B cell (primary cell): ENCODE measurements at places on chromosomes 3 and 15. TPM values are rescaled to one million over a fixed set of nuclear protein-coding genes. Genes with fewer than 3 reads are reported as not detected.

DNA sequence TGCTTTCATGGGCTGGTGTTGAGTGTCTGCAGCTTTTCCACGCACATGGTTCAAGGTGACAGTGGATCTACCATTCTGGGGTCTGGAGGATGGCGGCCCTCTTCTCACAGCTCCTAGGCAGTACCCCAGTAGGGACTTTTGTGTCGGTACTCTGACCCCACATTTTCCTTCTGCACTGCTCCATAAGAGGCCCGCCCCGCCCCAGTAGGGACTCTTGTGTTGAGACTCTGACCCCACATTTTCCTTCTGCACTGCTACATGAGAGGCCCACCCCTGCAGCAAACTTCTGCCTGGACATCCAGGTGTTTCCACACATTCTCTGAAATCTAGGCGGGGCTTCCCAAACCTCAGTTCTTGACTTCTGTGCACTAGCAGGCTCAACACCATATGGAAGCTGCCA is 383.4 kb upstream of the MEIS2 start:
- DNase-seq = no peak

DNA sequence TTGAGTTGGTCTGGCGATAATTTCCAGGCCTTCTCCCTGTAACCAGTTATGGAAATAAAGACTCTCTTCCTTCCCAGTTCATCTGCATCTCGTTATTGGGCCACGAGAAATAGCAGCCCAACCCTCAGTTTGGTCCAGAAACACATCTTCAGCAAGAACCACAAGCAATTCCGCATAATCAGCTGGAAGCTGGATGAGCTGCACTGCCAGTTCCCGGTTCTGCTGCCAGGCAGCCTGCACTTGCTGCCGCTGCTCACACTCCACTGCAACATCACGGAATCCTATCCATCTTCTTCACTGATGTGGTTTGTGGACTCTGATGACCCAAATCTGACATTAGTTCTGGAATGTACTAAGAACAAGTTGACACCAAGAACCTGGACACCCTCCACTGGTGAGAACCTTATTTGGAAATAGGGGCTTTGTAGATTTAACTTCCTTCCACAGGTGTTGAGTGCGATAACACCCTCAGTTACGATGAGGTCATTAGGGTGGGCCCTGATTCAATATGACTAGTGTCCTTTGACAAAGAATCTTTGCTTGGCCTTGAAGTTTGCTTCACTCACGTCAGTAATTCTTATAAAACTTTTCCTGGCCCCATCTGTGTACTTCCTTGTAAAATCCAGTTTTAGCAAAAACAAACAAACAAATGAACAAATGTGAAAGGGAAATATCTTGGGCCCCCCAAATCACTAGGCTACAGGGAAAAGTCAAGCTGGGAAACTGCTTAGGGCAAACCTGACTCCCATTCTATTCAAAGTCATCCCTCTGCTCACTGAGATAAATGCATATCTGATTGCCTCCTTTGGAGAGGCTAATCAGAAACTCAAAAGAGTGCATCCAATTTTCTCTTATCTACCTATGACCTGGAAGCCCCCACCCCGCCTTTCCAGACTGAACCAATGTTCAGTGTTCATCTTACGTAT is 221.9 kb upstream of the PROK2 start:
- DNase-seq = no peak

- no peak for DNase-seq
Observed at GRCh38 chr3:110318108-110318507, 753.5 kb upstream of the NECTIN3 start.

DNA sequence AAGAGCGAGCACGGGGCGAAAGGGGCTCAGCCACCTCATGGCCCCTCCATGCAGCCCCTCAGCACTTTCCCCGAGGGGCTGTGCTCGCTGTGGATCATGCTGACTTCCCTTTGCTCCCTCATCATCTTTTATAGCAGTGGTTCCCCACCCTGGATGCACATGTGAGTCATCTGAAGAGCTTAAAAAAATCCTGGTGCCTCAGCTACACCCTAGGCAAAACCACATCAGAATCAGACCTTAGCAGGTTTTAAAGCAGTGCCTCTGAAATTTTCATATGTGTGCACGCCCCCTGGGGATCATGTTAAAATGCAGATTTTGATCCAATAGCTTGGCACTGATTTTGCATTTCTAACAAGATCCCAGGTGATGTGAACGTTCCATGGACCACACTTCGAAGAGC is 50.9 kb downstream of the FEM1B start:
- no peak for DNase-seq

DNA sequence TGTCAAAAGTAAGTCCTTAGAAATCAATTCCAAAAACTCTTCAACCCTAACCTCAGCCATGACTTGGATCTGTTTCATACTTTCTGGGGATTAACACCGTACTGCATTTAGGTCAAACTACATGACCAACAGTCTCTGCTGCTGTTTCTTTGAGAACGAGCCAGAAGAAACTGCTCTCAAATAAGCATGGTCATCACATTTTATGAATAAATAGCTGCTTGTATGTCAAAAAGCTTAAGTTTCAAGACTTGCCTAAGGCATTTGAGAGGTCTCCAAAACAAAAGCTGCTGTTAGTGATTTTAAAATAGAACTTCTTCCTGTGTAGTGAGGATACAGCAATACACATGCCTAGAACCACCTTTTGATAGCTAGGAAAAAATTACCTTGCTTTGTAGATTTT is 166.3 kb upstream of the CHRM5 start:
- DNase-seq = no peak

- DNase-seq = no peak
Observed at GRCh38 chr3:151214459-151214858, 11.4 kb upstream of the GPR171 start.

DNA sequence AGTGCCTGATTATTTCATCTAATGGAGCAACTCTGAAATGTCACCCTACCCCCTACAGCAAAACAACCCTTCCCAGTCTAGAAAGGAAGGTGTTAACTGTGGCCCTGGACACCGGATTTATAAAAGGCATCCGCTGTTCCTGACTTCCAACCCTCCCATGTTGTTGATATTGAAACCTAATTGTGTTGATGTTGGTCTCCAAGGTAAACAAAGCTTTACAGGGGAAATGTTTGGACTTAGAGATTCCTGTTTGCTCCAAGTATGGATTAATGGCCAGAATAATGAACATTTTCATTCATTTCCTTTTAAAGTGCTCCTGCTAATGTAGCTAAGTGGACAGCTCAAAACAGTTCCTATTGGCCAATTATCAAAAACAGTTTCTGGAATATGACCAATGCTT is 19.4 kb upstream of the LMCD1 start:
- DNase-seq = no peak

- no peak for DNase-seq
Observed at GRCh38 chr15:97680606-97681220, 279.8 kb upstream of the ARRDC4 start.

DNA sequence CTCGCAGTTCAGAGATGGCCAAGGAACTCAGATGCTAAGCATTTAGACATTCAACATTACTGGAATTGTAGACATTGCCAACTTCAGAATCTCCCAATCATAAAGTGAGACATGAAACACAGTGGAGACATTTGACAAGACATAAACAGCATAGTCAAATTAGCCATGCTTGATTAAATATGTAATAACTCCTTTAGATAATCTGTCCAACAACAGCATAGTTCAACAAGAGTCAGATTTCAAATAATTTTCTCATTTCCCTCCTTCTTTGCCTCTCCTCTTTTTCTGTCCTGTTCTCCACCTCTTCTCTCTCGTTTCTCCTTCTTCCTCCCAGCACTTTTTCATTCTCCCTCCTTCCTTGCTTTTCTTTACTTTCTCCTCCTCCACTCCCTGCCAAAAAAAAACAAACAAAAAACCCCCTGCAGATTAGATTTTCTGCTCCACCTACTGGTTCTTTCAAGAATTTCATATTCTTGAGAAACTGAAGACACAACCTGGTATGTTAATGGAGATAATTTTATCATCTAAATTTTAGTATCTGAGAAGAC is 20.2 kb downstream of the CPOX start:
- peak; percentile 37 for DNase-seq

DNA sequence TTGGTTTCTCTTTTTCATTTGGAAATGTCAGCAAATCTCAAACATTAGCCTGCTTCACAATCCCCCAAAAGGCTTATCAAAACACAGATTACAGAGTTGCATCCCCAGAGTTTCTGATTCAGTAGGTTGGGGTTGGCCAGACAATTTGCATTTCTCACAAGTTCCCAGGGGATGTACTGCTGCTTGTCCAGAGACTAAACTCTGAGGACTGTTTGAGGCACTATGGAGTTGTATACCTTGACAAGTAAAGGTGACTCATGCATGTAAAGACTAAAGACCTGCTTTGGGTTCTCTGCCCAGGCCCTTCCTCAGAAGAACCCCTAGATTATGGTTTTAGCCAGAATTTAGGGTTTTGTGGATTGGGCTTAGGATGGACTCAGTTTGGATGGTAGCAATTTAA is 151.1 kb upstream of the ARHGEF26 start:
- DNase-seq = no peak

DNA sequence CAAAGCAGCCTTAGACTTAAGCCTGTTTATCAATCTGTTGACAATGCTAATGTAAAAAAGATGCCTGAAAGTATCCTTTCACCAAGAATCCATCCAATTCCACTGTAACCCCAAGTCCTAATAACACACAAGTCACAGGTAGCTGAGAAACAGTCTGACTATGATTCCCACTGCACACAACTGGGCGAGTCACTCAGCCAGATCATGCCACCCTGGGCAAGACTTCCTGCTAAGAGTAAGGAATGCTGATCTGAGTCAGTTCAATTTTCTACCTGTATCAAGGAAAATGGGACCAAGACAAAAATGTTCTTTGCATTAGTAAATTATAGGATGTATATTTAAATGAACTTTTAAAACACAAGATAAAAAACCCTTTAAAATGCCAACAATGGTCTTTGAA is 33.3 kb downstream of the NPTN start:
- DNase-seq = no peak

DNA sequence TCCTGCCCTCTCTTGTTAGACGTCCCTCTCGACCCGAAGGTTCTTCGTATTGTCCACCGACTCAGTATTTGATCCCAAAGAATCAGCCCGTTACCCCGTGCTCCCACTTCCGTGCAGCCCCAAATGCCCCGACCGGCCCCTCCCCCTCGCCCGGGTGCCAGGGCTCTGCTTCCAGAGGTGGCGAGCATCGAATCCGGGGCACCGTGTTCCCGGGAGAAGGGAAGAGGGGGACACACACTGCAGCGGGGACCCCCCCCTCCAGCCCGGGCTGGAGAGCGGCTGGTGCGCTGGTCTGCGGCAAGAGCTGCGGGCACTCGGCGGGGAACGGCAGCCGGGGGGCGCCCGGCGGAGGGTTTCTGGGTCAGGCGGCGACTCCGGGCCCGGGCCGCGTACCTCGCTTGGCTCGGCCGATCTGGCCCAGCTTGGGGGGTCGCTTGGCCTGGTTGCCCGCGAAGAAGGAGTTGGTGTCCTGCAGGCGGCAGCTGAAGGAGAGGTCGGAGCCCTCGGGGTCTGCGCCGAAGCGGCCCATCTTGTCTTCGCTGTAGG is 556 bp downstream of the CAMK2N2 start:
- no peak for DNase-seq

- DNase-seq = no peak
Observed at GRCh38 chr3:188863999-188864406, 307.8 kb upstream of the TPRG1 start.

Gene DHFR2
- total RNA-seq = 8.1 and 8.8 TPM in 2 replicates

Gene GHSR
- total RNA-seq = not detected in 2 replicates
